ENCODE measurements at places on chromosomes 7 and 10.

- no peak for DNase-seq
Observed at GRCh38 chr10:19651549-19651948, 164.7 kb upstream of the PLXDC2 start.

- DNase-seq, result peak; percentile 8
Observed at GRCh38 chr7:34596887-34597286, 61.1 kb upstream of the NPSR1 start.

- no peak for DNase-seq
Observed at GRCh38 chr7:106480616-106481031, 180.3 kb downstream of the CCDC71L start.

DNA sequence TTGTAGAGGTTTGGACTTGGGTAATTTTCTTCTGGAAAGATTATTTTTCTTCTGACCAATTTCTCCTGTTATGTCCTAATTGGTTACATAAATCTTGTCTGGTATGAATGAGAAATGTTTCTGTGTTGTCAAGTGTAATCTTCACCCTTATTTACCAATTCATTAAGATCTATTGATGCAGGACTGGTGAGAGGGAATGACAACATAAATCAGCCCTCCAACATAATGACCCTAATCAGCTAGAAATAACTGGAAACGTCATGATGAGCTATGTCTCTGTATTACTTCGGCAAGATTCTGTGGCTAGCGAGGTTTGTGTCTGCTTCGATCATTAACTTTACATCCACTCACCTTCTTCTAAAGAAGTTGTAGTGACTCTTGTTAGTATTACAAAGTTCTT lies 3.5 kb downstream of the FOXP2 start:
- DNase-seq, result no peak

GRCh38 chr7:66281678-66282590 lies 76.8 kb downstream of the TPST1 start:
- peak; percentile 37 for DNase-seq

DNA sequence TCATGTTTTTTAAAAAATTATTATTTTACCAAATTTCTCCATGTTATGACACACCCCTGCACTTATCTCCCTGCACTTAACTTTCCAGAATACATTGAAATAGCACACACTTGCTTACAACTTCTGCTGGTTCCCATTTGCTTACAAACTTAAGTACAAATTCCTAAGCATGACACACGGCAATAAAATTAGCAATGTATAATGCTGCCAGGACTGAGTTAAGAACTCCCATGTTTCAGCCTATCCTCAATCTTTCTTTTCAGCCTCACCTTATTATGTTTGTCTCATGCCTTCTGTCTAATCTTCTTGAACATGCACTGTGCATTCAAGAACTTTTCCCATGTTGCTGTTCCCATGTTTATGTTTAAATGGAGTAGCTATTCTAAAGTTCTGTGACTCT lies 40.8 kb downstream of the PRPS1L1 start:
- DNase-seq, result peak; percentile 46

DNA sequence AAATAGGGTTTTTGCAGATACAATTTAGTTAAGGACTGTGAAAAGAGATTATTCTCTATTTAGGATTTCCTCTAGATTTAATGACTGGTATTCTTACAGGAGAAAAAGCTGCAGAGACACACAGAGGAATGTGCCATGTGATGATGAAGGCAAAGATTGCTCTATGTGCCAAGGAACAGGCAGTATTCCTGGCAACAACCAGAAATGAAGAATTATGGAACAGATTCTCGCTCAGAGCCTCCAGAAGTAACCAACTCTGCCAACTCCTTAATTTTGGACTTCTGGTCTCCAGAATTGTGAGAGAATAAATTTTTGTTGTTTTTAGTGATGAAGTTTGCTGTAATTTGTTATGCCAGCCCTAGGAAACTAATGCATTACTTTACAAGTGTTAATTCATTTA lies 307.6 kb upstream of the SEMA3A start:
- no peak for DNase-seq

DNA sequence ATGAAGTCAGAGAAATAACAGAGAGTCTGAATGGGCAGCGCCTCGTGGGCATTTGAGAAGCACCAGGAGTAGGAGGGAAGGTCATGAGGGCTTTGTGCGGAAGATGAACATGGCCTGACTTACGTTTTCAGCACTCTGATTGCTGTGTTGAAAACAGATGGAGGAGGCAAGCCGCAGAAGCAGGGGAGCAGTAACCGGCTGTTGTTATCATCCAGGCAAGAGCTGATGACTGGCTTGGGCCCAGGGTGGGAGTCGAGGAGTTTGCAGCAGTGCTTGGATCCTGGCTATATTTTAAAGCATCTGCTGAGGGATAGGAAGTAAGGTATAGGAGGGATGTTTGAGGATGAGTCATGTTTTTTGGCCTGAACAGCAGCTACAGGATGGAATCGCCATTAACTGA lies 12.7 kb upstream of the PDLIM1 start:
- no peak for DNase-seq

- DNase-seq, result no peak
Observed at GRCh38 chr7:91945476-91945875, 4.8 kb downstream of the AKAP9 start.

- no peak for DNase-seq
Observed at GRCh38 chr10:81722399-81722798, 152.6 kb upstream of the NRG3 start.

DNA sequence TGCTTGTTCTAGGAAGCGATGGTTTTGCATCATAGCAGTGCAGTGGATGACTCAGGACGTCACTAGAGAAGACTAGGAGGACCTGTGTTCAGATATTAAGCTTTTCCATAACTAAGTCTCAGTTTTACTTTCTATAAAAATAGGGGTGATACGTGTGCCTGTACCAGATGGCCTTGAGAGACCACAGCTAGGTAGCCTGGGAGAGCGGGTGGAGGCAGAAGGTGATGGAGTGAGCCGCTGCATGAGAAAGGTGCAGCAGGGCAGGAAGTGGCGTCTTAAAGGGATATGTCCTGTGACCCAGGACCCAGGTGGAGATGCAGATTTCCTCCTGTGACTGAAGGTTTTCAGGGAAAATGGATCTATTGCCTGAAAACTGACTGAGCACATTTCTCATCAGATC lies 304.9 kb downstream of the CDC14C start:
- DNase-seq, result no peak

DNA sequence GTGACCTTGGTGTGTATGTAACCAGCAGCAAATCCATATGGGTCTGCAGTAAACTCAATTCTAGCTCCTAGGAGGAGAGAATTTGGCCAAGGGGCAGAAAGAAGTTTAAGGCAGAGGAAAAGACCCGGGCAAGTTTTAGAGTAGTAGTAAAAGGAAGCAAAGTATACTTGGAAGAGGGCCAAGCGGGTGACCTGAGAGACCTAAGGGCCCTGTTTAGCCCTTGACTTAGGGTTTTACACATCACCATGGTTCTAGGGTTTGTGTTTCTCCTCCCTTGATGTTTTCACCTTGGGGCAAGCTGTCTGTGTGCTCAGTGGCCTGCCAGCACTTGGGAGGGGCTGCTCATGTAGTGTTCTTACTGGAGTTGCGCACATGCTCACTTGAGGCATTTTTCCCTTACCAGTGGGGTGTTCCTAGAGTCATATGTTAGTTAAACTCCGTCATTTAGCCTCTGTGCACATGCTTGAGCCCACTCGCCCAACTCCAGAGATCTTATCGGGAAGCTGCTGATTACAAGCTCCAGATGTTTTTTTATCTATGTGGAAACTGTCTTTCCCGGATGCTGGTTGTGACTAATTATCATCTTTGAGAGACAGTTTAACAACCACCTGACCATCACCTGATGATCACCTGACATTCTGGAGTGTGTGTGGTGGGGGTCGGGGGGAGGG lies 137.6 kb upstream of the PRSS1 start:
- no peak for DNase-seq
